ENCODE measurements at places on chromosomes 7 and 10.

DNA sequence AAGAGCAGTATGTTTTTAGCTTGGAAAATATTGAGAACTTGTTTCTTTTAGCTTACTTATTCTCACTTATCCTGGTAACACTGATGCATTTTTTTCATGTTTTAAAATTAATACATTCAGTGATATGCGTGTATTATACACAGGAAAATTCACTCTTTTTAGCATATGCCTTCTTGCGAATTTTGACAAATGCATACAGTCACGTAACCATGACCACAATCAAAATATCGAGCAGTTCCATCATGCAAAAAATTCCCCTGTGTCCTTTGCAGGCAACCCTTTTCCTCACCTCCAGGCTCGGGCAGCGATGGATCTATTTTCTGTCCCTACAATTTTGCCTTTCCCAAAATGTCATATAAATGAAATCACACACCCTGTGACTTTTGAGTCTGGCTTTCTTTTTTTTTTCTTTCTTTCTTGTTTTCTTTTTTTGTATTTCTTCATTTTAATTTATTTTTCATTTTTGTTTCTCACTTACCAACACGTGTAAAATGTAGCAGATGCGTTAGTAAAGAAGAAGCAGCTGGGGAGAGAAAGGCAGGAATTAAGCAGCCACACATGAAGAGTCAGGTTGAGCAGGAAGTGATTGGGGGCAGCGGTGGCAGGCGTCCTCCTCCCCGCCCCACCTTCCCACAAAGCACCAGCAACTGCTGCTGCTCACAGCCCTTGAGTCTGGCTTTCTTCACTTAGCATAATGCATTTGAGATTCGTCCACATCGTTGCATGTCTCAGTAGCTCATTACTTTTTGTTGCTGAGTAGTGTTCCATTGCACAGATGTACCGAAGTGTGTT, 29.9 kb downstream of the ADRB1 start:
- no peak for DNase-seq

DNA sequence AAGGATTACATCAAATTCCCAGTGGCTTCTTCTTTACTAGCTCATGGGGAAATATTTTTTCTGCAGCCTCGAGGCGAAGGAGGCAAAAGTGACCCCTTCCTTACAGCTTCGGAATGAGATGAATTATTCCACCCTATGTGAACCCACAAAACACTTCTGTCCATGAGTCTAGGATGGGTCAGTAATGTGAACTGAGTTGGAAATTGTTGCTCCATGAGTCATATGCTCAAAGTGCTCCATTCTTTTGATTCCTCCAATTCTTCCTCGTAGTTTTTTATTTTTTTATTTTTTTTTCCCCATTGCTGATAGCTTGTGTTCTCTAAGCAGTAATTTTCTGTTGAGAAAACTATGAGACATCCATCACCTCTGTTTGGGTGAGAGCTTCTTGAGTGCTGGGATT, 31.7 kb upstream of the FAM204A start:
- no peak for DNase-seq

DNA sequence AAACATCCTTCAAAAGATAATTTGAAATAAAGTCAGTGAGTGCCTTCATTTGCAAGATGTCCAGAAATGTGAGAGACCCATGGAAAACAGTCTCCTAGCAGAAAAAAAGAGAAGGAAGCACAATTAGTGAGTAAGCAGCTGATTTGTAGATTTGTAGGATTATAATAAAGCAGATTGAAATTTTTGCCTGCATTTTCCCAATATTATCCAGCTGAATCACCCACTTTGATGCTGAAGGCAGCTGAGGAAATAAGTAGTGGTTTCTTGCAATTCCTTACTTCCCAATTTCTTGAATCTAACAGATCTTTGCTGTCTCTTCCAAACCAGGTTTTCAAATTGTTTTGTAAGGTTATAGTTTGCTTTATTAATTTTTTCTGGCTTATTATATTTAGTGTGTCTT, 181.4 kb downstream of the GNAT3 start:
- DNase-seq, result no peak

- no peak for DNase-seq
These were observed 5.8 kb downstream of the VSIR start for GRCh38 chr10:71767420-71768035.

DNA sequence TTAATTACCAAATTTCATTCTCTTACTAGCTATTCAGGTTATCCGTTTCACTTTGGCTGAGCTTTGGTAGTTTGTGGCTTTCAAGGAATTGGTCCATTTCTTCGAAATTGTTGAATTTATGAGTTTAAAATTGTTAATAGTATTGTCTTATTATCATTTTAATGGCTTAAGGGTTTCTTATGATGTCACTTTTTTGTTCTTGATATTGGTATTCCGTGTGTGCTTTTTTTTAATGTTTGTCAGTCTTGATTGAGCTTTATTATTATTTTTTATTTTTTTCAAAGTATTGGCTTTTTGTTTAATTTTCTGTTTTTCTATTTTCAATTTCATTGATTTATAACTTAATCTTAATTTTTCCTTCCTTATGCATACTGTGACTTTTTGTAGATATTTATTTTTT, 25.9 kb downstream of the FRG2B start:
- DNase-seq, result no peak

- DNase-seq, result no peak
These were observed 132.9 kb downstream of the ZMIZ1 start for GRCh38 chr10:79201706-79202105.

DNA sequence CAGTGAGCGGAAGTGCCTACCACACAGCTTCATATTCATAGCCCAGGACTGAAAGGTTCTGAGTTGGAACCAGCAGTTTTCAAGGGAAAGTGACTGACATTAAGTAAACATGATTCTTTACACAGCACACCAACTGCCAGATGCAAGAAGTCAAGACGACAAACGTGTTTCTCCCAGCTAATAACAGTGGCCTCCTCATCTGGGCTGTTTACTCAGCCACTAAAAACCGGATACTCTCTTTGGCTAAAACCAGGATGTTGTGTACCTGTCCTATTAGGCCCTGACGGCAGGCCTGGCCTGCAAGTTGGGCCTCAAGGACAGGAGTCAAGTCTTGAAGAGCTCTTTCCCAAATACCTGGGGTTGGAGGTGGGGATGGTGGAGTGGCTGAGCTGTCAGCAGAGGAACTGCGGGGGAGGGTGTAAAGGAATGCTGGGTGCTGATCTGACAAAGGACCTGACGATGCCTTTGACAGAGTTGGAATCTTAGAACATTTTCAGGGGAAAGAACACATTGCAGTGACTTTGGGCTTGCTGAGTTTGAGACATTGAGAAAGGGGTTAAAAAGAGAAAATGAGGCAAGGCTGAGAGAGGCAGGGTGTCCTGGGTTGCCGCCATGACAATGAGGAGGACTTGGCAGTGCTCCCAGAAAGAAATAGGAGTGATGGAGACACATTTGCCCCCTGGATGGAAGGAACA, 57.7 kb downstream of the STEAP1B start:
- no peak for DNase-seq

DNA sequence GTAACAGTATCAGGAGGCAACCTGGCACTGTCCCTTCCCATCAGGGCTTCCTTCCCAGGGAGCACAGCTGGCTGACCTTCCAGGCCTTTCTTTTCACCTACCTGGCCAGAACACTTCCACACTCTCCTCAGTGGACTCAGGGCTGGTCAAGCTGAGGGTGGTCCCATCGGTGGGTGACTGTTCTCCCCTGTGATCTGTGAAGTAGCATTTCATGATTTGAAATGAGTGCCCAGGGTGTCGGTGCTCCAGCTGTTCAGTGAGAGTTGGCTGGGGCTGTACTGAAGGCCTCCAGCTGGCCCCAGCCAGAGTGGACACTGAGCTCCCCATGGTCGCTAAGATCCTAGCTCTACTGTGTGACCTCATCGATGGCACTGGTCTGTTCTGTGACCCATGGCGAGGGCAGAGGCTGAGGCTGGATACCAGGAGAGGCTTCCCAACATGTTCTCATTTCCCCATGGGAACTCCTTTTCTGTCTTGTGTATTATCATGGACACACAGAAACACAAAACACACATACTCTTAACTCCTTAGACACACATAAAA, at the start of gene FAM170B:
Gene FAM170B, minus strand, starts transcription at position 316 of the 543 bp plus-strand sequence. Its CDS starts 103 bp downstream, at position 213.
- no peak for DNase-seq

GRCh38 chr10:22702348-22702747, 12.0 kb downstream of the PIP4K2A start:
- no peak for DNase-seq

DNA sequence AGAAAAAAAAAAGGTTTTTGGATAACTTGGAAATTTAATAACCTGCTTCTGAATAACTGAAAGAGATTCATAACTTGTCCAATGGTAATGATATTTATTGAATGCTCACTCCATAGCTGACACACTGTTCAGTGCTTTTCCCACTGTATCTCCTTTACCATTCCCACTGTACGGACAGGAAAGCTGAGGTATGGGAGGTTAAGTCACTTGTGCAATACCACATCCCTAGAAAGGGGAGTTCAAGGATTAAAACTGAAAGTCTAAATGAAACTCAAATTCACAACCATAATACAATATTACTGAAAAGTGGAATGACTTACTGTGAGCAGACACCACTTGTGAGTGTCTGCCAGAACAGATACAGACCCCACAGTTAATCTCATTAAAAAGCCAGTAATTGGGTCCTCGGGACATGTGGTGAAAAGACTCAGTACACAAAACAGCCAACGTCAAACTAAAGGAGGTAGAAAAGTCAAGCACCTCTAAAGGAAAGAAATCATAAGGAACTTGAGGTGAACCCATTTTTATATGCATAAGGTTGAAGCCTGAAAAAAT, 13.8 kb upstream of the RHOBTB1 start:
- no peak for DNase-seq

DNA sequence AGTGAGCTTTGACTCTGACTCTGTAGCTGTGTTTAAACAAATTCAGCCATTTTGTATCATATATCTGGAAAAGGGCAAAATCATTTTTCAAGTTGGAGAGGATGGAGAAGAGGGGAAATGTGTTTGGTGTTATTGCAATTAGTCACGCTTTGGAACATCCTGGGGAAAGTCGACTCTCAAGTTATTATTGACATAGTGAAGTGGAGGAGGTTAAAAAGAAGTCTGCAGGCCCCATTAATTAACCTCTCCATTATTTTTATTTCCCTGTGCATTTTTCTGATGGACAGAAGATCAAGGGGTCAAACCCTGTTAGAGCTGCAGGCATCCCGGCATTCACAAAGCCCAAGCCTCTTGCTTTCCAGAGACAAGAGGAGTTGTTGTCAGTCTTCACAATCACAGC, 132.6 kb downstream of the TEX36 start:
- DNase-seq, result no peak

DNA sequence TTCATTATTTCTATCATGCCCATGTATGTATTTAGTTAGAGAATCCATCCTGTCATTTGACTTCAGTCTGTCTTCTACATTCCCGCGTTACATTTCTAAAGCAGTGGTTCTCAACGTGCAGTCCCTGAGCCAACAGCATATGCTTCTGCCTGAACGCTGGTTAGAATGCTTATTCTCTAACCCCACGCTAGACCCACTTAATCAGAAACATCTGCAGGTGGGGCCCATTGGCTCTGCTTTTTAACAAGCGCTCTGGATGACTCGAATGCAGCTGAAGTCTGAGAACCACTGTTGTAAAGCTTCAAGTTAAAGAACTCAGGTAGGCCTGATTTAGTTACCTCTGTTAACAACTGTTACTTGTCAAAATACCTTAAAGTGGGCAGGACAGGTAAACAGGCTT, 38.2 kb downstream of the NEUROD6 start:
- no peak for DNase-seq

DNA sequence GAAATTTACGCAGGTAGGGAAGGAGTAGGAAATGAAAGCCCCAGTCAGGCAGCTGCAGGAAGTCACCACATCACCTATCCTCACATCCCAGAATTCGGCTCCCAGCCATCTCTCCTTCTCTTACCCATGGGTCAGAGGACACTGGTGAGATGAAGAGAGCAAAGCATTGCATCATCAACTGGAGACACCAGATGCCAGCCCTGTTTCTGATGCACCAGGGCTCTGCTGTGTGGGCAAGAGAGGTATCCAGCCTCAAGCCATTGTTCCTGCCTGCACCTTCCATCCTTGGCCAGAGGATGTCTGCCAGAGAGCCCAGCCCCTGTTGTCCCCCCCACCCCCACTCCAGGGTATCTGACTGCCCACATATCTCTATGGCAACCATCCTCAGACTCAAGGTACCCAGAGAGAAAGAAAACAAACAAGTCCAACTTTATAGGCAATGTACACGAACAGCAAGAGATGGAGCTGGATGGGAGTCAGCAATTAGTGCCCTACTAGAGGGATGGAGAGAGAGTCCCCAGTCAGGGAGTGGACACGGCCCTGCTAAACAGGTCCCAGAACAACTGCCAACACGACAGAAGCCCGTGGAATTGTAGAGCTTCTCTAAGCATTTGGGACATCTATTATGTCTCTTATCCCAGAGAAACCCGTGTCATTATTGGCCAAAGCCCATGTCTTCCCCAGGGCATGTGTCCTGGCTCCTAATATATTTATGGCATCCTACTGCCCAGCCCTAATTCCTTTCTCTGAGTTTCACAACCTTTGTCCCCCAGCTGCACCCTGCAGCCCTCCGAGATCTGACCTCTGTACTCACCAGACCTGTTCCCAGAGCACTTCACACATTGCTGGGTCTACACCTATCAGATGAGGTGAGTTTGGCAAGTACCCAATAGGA, 2.8 kb downstream of the CAMK2G start:
- DNase-seq, result no peak

DNA sequence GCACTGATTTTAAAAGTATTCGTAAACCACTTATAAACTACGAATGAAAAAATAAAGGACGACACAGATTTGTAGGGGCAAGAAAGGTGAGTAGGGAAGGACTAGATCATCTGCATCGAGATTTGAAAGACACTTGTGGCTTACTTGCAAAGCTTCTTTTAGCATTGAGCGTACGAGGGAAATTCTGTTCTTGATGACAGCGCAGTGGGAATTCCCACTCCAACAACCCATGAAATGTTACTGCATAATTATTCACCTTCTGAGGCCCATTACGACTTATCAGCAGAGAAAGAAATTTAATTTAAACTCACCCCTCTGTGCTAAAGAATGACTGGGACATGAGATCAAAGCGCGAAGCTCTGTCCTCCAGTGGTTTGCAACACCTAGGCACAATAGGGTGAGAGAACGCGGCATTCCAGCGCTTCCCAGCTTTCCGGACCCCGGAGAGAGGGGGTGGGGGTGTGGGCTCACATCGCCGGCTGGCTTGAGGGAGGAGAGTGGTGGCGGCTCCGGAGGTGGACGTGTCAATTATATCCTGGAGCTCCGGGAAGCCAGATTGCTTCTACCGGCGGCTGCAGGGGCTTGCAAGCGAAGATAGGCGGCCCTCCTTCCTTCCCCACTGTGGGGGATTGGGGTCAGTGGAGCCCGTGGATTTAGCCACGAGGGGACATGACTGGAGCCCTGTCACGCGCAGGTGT, 10.3 kb downstream of the SP8 start:
- no peak for DNase-seq

- DNase-seq, result peak; percentile 84
These were observed at the start of gene HECTD2 for GRCh38 chr10:91409869-91410637. HECTD2 (plus strand) TSS chr10:91410344; CDS start chr10:91410439, 95 bp downstream.

All from stimulated activated CD8-positive, alpha-beta memory T cell treated with anti-CD3 and anti-CD28 coated beads, Interleukin-7, amount 100 ng/mL, for 4 hours (primary cell).